ENCODE measurements at places on chromosomes 16 and 17.

DNA sequence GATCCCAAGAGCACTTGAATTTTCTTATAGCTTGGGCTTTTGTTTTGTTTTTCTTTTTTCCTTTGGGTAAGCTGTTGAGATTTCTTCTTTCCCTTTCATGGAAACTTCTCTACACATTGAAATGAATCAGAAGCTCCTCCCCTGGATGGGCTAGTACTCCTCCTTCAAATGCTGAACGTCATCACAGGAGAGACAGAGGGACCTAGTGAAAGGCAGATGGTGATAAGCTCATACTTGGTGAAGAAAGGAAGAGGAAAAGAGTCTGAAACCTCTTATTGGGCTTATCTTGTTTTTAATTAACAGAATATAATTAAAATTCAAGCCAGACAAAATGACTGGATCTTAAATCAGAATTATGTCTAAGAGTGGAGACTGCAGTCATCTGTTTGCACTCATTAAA is 147.3 kb downstream of the SNX11 start:
- DNase-seq, result no peak

- no peak for DNase-seq
These were observed 1.4 kb upstream of the CBX2 start for GRCh38 chr17:79776376-79777119.

- no peak for DNase-seq
These were observed at the start of gene CCL2 for GRCh38 chr17:34254651-34255380. TSS of gene CCL2 (plus strand) at chr17:34255285. CDS start at chr17:34255350, 65 bp downstream.

GRCh38 chr17:81514739-81515529 is 2.3 kb upstream of the ACTG1 start:
- peak; percentile 69 for DNase-seq
